ENCODE measurements at places on chromosomes 1 and 21.

DNA sequence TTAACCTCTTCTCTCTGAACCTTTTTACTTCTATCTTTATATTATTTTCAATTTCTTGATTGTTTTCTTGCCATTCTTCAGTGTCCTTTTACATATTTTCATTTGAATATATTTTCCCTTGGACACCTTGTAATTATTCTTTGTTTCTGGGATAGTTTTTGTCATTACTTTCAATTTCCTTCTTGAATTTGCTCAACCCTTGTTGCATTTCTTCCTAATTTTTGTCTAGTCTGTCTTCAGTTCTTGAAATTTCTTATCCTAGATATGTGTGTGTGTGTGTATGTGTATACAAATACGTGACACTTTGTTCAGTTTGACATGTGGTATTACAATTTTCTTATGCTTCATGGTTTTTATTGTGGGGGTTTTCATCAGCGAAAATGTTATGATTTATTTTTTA is 1.9 kb upstream of the GALNT2 start:
- DNase-seq = no peak

DNA sequence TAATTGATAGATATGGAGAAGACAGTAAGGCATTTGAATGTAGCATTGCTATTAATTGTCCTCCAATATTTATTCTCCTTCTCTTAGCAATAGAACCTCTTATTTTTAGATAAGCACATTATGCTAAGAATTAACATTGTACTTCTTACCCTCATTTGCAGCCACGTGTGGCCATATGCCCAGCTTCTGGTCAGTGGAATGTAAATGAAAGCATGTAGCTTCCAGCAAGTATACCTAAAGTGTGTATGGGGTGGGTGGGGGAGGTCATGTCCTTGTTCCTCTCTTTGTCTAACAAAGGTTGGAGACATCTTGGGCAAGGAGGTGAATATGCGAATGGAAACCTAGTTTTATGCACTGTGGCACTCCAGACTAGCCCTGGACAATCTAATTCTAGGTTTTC is 133.6 kb upstream of the HMCN1 start:
- DNase-seq = no peak

DNA sequence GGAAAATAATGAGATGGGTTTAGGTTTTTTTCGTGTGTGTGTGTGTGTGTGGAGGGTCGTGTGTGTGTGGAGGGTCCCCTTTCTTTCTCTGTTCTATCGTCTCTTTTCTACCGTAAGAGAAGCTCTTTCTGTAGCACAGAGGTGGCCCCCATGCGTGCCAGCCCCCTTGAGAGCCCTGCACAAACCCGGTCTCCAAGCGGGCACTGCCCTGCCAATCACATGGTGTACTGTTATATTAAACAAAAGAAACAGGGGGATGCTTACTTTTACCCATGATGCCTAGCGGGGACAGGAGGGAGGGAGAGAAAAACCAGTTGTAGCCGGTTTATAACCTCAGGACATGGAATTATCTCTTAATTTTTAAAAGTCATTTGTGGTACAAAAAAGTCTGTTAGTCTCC is 41.0 kb downstream of the GATAD2B start:
- peak; percentile 14 for DNase-seq

DNA sequence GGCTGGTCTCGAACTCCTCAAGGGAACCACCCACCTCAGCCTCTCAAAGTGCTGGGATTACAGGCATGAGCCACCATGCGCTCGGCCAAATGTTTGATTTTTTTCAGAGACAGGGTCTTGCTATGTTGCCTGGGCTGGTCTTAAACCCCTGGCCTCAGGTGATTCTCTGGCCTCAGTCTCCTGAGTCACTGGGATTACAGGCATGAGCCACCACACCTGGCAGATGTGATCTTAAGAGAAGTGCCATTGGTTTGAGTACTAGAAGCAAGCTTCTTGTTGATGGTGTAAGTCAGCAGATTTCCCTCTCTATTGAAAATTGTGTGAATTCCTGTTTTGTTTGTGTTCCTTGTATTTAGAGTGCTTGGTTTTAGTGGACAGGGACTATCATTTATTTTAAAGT is 5.2 kb downstream of the CAP1 start:
- DNase-seq = no peak

DNA sequence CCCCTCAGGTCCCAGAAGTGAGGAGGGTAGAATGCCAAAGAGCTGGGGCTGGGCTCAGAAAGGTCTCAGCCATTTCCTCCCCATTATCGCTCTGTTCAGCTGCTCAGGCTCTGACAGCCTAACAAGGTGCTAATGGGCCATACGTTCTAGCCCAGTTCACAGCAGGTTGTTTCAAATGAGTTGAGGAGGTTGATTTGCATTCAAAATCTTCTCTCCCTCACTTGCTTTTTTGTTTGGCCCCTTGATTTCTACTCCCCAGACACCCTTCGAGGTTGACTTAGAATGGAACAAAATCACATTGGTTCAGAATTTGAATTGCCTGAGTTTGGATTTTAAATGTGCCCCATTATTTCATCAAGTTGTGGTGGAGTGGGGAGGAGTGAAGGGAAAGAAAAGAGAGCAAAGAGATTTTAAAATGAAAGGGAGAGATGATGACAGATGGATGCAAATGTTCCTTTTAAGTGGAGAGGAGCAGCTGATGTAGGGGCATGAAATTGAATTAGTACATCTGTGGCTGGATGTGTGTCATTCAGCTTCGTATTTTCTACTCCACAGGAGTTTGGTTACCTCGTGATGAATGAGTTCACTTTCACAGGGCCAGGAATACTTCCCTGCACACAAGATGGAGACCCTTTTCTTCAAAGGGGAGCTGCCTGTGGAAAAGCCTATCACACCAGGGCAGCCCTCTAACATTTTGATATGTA is 425.8 kb upstream of the CAMK1G start:
- DNase-seq = no peak

GRCh38 chr1:22282364-22282995 is 139.6 kb upstream of the WNT4 start:
- no peak for DNase-seq

DNA sequence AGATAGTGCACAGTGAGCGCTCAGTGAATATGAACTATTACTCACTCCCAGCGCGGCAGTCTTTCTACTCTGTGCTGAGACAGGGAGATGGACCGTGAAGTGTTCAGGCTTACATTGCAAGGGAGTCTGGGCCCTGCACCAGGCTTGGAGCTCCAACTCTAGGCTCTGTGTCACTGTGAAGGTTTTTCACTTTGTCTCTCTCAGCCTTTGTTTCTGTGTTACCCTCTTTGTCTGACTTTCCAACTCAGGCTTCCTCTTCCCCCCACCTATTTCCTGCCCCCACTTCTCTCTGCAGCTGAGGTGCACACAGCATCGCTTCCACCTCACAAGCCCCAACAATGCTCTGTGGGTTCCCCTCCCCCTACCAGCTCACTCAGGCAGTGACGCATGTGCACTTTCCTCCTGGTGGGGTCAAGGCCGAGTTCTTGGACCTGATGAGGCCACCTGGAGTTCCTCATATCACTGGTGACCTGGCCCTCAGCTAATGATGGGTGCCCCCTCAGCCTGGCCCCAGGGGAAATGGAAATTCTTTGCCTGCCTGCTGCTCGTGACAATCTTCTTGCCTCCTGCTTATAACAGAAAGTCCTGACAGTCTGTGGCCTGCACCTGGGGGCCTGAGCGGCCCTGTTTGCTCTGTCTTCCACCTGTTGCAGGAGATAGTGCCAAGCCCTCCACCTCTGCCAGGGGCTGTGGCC is 1.1 kb upstream of the LCK start:
- no peak for DNase-seq

DNA sequence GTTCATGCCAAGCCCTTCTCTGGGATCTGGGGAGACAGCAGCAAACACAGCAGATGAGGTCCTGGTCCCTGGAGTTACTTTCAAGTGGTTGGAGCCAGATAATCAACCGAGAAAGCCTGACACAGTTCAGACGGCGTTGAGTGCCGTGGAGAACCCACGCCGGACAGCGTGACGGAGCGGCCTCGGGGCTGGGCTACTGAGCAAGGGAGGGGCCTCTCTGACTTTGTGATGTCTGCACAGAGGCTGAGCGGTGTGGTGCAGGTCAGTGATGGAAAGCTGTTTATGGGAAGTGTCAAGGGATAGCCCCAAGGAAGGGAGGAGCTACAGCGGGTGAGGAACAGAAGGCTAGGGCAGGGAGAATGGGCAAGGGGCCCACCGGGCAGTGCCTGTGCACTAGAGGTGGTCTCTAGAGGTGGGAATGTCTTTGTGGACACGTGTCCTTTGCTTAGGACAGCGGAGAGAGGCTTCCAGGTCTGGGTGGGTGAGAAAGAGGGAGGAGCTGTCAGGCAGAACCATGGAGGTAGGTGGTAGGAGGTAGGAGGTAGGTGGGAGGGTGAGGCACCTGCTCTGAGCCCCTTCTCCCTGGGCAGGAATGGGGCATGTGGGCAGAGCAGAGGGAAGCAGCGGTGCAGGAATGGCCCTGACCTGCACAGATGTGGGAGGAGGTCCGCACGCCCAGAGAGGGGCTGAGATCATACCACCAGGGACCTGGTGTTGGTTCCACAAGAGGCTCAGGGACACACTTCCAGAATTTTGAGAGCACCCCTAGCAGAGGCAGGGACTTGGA is 62.8 kb downstream of the RUNX3 start:
- DNase-seq = no peak

DNA sequence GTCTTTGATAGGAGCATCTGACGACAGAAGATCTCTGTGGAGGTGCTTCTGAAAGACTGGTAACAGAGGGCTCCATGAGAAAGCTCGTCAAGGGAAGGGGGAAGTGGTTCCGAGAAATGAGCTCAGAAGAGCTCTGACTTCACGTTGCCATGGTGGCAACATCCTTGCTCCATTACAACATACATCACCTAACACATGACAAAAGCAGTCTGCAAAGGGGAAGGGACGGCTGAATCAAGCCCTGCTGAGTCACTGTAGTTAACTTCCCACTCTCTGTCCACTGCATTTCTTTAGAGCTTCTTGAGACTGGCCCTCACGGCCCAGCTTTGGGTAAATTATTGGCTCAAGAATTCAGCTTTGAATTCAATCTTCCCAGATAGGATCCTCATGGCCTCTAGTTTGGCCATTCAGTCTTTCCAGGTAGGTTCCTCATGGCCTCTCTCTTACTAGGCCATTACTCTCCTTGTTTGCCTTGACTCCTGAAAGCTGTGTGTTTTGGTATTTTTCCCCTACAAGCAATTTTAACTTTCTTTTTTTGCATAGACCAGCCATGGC is 88.0 kb upstream of the ZNF648 start:
- no peak for DNase-seq

GRCh38 chr1:56920591-56921001 is 45.2 kb downstream of the C8B start:
- DNase-seq = no peak

DNA sequence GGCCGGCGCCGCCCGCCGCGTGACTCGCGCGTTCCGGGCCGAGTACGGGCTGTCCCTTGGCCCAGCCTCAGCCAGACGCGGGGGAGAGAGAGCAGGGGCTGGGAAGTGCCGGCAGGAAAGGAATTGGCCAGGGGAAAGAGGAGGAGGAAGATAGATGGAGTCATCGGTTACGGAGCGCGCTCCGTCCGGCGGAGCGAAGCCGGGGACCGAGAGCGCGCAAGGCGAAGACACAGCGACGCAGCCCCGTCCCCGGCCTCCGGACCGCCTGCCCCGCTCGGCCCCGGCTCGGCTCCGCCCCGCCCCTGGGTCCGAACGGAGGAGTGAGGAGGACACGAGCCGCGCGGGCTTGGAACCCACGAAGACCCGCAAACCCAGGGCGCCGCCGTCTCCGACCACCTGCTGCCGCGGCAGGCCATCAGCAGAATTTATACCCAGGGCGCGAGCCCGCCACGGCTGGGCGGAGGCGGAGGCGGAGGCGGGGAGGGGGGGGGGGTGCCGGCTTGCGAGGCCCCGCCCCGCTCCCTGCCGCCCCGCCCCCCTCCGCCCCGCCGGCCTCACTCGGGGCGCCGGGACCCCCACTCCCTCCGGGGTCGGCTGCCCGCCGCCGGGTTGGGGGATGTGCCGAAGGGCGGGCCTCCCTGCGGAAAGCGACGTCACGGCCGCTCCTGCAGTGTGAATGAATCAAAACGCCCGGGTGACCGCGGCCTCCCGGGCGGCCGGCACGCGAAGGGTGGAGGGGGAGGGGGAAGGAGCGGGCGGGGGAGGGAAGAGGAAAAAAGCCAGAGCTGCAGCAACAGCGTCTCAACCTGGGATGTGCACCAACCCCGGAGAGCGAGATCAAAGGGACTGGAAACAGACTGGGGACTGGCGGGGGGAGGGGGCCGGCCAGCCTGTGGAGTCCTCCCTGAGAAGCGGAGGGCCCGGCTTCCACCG is at the start of gene LHX4:
Gene LHX4, plus strand, starts transcription at position 782 of the 933 bp plus-strand sequence. CDS start 266 bp downstream, outside the sequence.
- DNase-seq = no peak

GRCh38 chr1:95126366-95126765 is 9.2 kb downstream of the TLCD4 start:
- no peak for DNase-seq

GRCh38 chr1:203199816-203200571 is 13.5 kb upstream of the CHI3L1 start:
- DNase-seq = no peak

DNA sequence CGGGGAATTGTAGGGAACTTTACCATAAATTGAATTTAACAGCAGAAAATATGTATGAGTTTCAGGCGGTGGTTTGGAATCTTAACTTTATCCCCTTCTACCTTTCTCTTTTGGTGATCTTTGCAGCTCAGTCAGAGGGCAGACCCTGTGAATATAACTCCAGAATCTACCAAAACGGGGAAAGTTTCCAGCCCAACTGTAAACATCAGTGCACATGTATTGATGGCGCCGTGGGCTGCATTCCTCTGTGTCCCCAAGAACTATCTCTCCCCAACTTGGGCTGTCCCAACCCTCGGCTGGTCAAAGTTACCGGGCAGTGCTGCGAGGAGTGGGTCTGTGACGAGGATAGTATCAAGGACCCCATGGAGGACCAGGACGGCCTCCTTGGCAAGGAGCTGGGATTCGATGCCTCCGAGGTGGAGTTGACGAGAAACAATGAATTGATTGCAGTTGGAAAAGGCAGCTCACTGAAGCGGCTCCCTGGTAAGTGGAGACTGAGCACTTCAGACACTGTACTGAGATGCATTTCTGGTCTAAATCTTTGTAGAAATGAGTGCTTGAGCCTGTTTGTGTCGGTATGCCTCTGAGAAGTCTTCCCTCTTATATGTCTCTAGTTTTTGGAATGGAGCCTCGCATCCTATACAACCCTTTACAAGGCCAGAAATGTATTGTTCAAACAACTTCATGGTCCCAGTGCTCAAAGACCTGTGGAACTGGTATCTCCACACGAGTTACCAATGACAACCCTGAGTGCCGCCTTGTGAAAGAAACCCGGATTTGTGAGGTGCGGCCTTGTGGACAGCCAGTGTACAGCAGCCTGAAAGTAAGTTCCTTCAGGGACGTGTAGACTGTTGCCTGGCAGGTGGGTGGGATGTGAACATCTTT is 1.5 kb downstream of the CCN1 start:
- no peak for DNase-seq

GRCh38 chr1:226453015-226453704 is 45.3 kb upstream of the PARP1 start:
- no peak for DNase-seq

GRCh38 chr1:157403203-157403602 is 149.1 kb downstream of the FCRL5 start:
- no peak for DNase-seq

GRCh38 chr1:14462851-14463250 is 135.6 kb upstream of the KAZN start:
- no peak for DNase-seq

Data from NCI-H2107 (cell line).